ENCODE measurements at places on chromosomes 5 and 9. TPM values are rescaled to one million over a fixed set of nuclear protein-coding genes. Genes with fewer than 3 reads are reported as not detected.

DNA sequence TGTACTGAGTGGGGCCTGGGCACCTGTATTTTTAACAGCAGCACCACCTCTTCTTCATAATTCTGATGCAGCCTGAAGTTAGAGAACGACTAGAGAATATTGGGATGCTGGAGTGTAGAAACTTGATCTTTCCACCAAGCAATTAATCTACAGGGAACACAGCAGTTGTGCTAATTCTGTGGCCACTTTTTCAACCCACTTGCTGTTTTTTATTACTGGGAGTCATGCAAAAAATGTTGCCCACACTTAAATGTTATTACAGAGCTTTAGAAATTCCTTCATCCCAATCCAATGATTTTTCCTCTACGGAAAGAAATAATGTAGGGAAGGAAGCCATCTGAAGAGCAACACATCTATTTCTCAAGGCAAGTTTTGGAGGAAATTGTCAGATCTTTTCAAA, 190.9 kb upstream of the TUT7 start:
- H3K4me1 ChIP-seq, result no peaks in the 10 kb centered on the region
- no peak overlapping the region for H3K27ac ChIP-seq
- no peaks in the 10 kb centered on the region for H3K36me3 ChIP-seq
- no peaks in the 10 kb centered on the region for H3K27me3 ChIP-seq

GRCh38 chr5:162325143-162325727, 257.7 kb downstream of the GABRG2 start:
- H3K36me3 ChIP-seq, result no peaks in the 10 kb centered on the region
- H3K27ac ChIP-seq, result no peak overlapping the region
- no peak for DNase-seq
- no peaks in the 10 kb centered on the region for H3K27me3 ChIP-seq

GRCh38 chr9:86843206-86843605, 104.1 kb downstream of the GAS1 start:
- no peak overlapping the region for H3K27ac ChIP-seq
- H3K4me1 ChIP-seq, result no peaks in the 10 kb centered on the region
- DNase-seq, result no peak
- no peaks in the 10 kb centered on the region for H3K36me3 ChIP-seq
- no peaks in the 10 kb centered on the region for H3K27me3 ChIP-seq

- no peaks in the 10 kb centered on the region for H3K4me1 ChIP-seq
- no peaks in the 10 kb centered on the region for H3K27me3 ChIP-seq
- H3K4me3 ChIP-seq, result no peak overlapping the region
- H3K36me3 ChIP-seq, result peaks cover 16% of the 10 kb centered on the region
- no peak overlapping the region for H3K27ac ChIP-seq
Observed at GRCh38 chr9:71975833-71976232, 64.4 kb downstream of the C9orf85 start.

GRCh38 chr9:126211441-126212074, 115.1 kb upstream of the MVB12B start:
- DNase-seq, result no peak
- no peaks in the 10 kb centered on the region for H3K36me3 ChIP-seq
- H3K27me3 ChIP-seq, result no peaks in the 10 kb centered on the region
- peaks cover 4% of the 10 kb centered on the region for H3K4me1 ChIP-seq
- H3K4me3 ChIP-seq, result no peak overlapping the region

GRCh38 chr5:93100428-93100827, 480.6 kb downstream of the NR2F1-AS1 start:
- H3K36me3 ChIP-seq, result no peaks in the 10 kb centered on the region
- H3K4me1 ChIP-seq, result no peaks in the 10 kb centered on the region
- no peaks in the 10 kb centered on the region for H3K27me3 ChIP-seq
- DNase-seq, result no peak
- no peak overlapping the region for H3K27ac ChIP-seq

DNA sequence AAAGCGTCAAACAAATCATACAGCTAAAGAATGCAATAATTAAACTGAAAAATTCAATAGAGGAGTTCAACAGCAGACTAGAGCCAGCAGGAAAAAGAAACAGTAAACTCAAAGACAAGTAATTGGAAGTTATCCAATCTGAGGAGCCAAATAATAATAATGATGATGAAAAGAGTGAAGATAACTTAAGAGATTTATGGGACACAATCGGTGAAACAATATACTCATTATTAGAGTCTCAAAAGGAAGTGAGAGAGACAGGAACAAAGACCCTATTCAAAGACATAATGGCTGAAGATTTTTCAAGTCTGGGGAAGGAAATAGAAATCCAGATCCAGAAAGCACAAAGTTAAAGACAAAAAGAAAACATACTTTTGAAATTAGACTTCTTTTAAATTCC, 263.9 kb upstream of the NR4A3 start:
- H3K27me3 ChIP-seq, result no peaks in the 10 kb centered on the region
- no peak overlapping the region for H3K27ac ChIP-seq
- no peaks in the 10 kb centered on the region for H3K36me3 ChIP-seq
- no peak overlapping the region for H3K4me3 ChIP-seq

- no peak for DNase-seq
- H3K27me3 ChIP-seq, result no peaks in the 10 kb centered on the region
- no peak overlapping the region for H3K27ac ChIP-seq
- H3K4me1 ChIP-seq, result peaks cover under 1% of the 10 kb centered on the region
- no peaks in the 10 kb centered on the region for H3K36me3 ChIP-seq
Observed at GRCh38 chr5:131114754-131115153, 50.3 kb downstream of the HINT1 start.

Gene ADAMTSL2
- 0.08 TPM for polyA plus RNA-seq

Gene TGFBI
- polyA plus RNA-seq, result 547 TPM

Gene PAXX
- 35.3 TPM for polyA plus RNA-seq

Gene ABCA1
- 5.1 TPM for polyA plus RNA-seq

Gene TEX48
- not detected for polyA plus RNA-seq

Gene REEP2
- not detected for polyA plus RNA-seq

Data from CD14-positive monocyte (primary cell).